Esophagus muscularis mucosa (tissue), 4 donors: ENCODE measurements at places on chromosomes 6 and 20.
A peak's percentile ranks its signal among the peaks of the same experiment; 100 is the strongest.

DNA sequence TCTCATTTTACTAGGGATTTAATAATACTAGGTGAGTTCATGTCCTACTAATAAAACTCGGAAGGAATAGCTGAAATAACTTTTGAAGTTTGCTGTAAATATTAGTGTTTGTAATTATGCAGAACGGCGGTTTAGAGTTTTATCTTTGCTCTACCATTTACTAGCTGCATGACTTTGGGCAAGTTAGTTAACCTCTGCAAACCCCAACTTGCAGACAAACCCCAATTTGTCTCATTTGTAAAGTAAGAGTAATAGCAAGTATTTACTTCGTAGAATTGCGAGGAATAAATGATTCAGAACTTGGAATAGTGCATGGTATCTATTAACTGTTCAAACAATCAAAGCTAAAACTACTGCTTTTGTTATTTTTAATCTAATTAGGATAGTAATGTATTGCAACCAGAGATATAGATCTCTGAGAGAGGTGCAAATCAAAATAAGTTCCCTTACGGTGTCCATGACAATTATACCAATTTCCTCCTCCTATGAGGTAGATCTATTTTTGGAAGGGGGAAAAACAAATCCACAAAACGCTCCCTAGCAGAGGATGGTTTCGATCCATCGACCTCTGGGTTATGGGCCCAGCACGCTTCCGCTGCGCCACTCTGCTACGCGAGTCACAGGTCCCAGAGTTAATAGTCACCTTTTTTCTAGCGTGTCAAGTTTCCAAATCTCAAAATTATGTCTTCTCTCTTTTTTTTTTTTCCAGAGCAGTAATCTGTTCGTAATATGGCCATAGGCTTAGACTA is 35.1 kb upstream of the BTN3A2 start:
- DNase-seq = no peak

GRCh38 chr6:36443471-36444428 is 950 bp downstream of the KCTD20 start:
- DNase-seq = peak; percentile 83

GRCh38 chr20:24980291-24981053 is 12.1 kb downstream of the APMAP start:
- no peak for DNase-seq

DNA sequence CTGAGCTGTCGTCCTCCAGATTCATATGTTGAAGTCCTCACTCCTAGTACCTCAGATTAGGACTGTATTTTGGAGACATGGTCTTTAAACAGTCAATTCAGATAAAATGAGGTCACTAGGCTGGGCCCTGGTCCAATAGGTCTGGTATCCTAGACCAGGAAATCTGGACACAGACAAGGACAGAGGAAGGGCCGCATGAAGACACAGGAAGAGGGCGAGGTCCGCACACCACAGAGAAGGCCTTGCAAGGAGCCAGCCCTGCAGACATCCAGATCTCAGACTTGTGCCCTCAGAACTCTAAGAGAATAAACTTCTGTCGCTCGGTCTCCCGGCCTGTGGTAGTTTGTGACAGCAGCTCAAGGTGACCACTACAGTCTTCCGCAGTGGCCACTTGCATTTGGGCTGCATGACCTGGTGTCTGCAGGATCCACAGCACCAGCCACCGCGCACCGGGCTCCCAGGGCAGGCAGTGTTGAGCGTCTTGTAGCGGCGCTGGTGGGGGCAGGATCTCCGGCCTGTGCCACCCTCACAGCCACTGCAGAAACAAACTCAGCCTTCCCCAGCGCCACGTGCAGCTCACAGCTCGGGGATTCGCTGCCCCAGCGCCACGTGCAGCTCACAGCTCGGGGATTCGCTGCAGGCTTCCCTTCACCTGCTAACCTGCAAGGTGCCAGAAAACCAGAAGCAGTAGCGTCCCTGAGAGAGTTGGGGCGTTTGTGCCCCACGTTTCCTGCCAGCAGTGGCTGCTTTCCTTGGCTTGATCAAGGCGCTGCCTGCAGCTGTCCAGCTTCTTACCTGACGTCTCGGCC is 6.0 kb upstream of the RBM38 start:
- DNase-seq = no peak

- DNase-seq = no peak
These were observed 7.3 kb upstream of the TRAM2 start for GRCh38 chr6:52584203-52584602.

DNA sequence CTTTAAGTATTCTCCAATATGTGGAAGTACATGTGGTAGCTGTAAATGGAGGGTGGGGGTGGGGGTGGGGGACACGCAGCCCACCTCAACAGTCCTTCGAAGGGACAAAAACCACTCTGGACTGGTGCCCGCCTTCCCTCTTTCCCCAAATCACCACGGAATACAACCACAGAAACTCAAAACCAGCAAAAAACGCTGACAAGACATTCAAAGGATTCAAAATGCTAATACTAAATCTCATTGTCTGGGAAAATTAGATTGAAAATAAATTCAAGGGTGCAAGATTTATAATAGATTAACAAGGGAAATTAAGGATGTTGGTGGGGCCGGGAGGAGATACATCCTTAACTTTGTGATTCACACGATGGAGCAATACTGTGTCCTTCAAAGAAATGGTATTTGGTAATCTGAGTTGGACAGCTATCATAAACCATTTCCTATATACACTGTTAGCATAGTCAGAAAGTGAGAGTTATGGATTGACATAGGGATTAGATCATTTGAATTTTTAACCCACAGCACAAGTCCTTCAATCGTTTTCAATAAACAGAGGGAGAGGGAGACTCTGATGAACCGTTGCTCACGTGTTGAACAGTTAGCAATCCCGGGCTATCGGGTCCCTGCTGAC is 766 bp upstream of the TBC1D22B start:
- no peak for DNase-seq

- DNase-seq = no peak
These were observed 14.5 kb downstream of the ADISSP start for GRCh38 chr20:3753098-3753497.

DNA sequence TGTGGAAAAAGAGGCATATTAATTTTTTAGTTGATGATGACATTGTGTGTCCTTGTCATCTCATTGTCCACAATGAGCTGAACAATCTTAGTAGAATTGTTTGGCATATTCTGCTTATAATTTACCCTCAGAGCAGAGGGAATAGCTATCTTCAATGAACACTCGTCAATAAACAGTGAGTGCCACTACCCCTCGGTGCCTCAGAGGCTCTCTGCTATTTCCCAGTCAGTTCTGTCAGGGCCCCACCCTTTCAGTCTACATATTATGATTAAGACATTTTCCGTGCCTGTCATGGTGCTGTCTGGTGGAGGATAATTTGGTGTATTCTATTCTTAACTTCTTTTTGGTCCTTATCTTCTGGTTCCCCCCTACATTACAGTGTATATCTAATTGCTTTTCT is 31.2 kb downstream of the NUS1 start:
- DNase-seq = no peak

- DNase-seq = no peak
These were observed 803 bp upstream of the ADGRG6 start for GRCh38 chr6:142300758-142301650.

DNA sequence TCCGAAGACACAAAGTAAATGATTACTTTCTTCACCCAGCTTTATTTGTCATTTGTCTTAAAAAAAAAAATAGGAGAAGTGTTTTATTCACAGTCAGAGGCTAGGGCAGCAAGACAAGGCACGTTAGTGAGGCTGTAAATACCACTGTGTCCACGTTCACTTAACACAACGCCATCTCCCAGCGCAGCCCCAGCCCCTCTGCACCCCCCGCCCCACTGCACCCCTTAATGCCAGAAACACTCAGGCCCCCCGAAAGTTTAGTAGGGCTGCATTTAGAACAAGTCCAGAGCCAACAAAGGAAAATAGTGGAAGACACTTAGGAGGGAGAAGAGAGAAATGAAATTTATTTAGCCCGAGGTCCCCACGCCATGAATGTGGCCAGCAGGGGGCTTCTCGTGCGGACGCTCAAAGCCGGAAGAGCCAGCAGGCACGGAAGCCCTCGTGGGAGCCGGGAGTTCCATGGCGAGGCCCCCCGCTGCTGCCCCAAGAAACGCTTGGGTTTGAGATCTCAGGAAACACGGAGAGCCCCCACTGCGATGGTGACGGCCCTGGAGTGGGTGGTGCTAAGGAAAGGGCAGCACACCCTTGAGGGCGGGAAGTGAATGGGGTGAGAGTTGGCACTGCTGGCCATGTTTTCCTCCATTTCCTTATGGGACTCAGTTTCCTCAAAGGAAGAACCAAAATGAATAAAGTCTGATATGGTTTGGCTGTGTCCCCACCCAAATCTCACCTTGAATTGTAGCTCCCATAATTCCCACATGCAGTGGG is 50.2 kb downstream of the IYD start:
- peak; percentile 95 for DNase-seq

DNA sequence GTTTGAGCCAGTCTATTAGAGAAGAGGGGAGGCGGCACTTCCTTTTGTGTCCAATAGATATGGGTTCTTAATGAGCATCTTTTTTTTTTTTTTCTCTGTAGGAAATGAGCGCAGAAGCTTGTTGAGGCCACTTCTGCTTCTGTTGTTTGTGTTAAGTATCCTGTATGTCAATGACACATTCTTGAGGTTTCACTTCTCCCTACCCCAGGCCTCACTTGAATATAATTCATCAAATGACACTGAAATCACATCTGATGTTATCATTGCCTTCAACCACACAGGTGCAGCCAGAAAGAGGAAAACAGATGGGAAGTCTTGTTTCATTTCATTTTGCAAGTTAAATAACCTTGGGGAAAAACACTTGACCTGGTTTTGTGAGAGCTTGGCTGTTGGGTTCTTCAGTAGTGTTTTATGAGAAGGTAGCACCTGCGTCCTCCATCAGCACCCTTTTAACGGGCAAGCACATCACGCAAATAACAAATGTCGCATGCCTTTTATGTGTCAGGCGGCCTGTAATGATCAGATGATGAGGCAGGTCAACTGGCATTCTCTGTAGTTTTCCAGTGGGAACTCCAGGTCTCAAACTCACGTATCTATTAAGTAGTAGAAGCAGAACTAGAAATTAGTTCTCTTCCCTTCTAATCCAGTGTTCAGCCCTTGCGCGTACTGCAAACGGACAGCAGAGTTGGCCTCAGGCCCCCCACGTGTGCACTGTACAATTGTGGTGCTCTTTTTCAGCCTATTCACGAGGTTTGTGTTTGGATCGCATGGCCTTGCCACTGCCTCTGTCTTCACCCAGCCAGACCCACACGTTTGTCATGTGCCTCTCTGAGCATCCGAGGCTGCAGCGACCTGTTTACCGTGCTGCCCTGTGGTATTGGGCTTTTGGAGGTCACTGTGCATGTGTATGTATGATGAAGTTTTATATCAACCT is 23.5 kb downstream of the PLEKHG1 start:
- peak; percentile 83 for DNase-seq

DNA sequence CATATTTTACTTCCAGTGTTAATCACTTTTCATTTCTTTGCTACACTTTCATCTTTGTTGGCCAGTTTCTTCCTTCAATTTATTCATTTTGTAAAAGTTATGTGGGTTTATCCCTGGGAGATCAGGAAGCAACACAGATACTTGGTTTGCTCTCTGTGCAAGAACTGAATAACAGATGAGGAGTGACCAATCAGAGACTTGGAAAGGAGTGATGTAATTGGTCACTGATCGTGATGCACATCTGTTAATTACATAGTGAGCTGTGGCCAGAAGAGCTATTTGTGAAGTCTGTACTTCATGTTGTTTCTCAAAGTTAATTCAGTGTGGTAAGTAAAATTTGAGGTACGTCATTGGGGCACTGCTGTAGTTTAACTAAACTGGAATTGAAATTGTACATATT is 21.3 kb downstream of the ANKRD6 start:
- no peak for DNase-seq

GRCh38 chr6:5029609-5030008 is 25.8 kb upstream of the RPP40 start:
- DNase-seq = no peak

- no peak for DNase-seq
These were observed 178.3 kb upstream of the PROKR2 start for GRCh38 chr20:5495026-5495425.

- no peak for DNase-seq
These were observed 1.9 kb downstream of the SYNCRIP start for GRCh38 chr6:85640821-85641220.

DNA sequence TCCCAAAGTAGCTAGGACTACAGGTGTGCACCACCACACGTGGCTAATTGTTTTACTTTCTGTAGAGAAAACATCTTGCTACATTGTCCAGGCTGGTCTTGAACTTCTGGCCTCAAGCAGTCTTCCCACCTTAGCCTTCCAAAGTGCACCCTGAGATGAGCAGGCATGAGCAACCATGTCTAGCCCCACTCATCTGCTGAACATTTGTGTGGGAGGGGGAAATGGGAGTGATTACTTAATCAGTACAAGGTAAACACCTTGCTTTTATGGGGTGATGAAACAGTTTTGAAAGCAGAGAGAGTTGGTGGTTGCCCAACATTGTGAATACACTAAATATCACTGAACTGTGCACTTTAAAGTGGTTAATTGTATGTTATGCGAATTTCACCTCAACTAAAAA is 5.3 kb downstream of the APMAP start:
- DNase-seq = no peak

DNA sequence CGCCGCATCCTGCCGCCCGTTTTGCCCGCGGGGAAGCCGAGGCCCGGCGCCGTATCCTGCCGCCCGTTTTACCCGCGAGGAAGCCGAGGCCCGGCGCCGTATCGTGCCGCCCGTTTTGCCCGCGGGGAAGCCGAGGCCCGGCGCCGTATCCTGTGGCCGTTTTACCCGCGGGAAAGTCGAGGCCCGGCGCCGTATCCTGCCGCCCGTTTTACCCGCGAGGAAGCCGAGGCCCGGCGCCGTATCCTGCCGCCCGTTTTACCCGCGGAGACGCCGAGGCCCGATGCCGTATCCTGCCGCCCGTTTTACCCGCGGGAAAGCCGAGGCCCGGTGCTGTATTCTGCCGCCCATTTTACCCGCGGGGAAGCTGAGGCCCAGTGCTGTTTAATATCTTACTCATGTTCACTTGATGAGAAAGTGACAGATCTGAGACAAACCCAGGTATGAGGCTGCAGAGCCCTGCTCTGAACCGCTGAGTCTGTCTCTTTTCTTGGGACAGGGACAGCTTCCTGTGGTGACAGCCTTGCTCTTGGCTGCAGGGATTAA is 129.4 kb downstream of the CDH26 start:
- no peak for DNase-seq

GRCh38 chr6:44003345-44004061 is 123.7 kb downstream of the MRPL14 start:
- no peak for DNase-seq

GRCh38 chr6:115817161-115817560 is 243.5 kb downstream of the FRK start:
- DNase-seq = no peak

DNA sequence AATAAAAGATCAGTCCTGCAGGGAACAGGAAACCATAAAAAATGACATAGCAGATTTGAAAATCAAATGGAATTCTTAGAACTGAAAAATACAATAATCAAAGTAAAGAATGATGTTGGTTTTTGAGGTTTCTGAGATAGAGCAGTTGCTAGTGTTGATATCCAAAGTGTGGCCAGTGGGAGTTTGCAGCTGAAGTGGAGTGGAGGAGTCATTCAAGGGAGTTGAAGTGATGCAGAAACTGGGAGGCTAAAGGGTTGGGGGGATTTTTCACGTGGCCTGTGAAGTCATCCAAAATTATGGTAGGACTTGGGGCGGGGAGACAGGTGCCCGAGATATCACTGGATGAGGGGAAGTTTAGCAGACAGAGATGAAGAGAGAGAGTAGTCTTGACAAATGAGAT is 123.6 kb downstream of the CDC5L start:
- DNase-seq = no peak
